Activated naive CD4-positive, alpha-beta T cell (primary cell): ENCODE measurements at places on chromosomes 1 and 21.

GRCh38 chr1:2212532-2213491, 15.3 kb upstream of the SKI start:
- no peak for DNase-seq

DNA sequence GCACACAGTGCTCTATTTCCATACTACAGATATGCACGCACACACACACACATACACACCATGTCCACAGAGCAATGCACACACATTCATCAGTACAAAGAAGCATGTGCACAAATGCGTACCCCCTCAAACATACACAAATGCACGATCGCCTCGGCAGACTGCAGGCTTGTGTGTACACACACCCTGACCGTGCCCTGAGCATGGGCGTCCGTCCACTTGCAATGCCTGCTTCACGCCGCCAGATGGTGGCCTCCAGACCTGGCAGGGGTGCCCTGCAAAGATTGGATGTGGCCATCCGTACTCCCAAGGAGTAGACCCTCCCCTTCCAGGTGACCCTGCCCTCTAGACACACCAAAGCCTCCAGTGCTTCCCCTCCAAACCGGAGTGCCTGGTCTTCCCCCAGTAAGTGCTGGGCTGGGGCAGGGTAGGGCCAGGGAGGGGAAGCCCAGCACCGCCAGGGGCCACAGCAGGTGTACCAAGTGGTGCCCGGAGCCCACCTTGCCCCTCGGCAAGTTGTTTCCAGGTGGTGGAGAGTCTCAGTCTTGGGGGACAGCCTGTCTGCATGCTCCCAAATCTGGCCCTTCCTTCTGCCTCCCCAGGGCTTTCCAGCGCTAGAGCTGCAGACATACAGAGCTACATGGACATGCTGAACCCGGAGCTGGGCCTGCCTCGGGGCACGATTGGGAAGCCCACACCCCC, 20.6 kb downstream of the ESPN start:
- DNase-seq, result no peak

DNA sequence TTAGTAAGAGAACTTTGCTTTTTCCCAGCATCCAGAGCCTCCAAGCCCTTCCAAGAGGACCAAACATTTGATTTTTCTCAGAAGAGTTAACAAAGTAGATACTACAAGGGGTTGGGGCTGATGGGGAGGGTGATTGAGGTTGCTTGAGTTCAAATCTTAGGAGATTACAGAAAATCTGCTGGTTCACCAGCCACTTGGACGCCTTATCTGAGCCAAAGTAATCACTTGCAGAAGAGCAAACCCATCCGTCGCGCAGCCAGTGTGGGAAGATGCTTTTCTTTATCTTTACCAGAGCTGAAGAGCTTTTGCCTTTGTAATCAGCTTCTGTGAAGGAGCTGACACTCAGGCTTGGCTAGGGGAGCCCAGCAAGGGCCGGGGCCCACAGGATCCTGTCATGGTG, 91.9 kb upstream of the CTTNBP2NL start:
- DNase-seq, result no peak

- DNase-seq, result no peak
Measured at GRCh38 chr1:182246783-182247182, 144.8 kb downstream of the GLUL start.

DNA sequence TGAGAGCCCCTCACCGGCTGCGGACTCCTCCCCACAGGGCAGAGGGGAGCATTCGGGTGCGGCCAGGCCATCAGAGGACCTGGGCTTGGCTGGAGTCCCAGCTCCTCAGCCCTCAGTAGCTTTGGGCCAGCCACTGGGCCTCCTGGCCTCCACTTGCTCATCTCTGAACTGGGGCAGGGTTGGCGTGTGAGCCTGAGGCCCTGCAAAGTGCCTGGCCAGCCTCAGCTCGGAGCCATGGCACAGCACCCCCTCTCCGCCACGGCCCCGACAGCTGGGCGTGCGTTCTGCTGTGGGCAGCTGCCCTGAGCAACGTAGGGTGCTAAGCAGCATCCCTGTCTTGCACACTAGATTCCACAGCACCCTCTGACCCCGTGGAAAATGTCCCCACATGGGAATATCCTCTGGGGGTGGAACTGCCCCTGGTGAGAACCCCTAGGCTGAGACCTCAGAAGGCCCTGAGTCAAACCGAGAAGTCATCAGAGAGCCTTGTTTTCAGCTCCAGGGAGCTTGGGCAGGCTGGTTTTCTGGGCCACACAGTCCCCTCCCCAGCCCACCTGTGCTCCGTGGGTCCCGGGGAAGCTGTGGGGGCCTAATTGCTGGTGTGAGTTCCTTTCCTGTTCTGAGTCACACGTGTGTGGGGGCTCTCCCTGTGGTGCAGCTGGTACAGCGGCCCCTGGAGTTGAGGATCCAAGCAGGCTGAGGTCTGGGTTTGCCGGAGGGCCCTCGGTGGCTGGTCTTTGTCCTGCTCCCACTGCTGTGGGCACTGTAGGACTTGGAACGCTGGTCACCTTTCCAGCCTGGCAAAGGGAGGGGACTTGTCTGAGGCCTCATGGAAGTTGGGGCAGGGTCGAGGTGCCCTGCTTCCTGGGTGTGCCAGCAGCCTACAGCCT, 24.5 kb downstream of the TP73 start:
- no peak for DNase-seq

DNA sequence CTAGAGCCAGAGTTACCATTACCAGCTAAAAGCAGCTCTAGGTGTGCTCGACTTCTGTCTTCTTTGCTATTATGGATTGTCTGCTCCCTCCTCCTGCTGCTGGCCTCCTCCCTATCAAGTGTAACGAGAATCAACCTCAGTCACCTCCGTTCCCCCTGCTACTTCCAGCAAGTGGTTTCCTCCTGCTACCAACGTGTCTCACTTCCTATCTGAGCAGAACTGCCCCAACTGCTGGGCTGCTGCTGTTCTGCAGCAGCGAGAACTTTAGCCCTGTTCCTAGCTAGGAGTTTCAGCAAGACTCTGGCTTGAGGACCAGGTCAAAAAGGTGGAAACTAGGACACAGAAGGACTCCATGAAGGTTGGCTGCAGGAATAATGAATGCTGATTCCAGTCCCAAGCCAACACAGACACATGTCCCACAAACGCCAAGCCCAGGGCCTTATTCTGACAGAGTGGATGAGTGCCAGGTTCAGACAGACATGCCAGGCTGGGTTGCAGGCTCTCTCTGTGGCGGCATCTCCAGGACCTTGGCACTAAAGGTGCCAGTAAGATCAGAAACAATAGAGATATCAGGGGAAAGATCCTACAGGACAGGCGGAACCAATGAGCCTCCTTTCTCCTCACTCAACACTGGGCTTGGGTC, 46.9 kb downstream of the CD34 start:
- DNase-seq, result no peak

GRCh38 chr1:41765152-41765551, 153.6 kb downstream of the HIVEP3 start:
- DNase-seq, result no peak

DNA sequence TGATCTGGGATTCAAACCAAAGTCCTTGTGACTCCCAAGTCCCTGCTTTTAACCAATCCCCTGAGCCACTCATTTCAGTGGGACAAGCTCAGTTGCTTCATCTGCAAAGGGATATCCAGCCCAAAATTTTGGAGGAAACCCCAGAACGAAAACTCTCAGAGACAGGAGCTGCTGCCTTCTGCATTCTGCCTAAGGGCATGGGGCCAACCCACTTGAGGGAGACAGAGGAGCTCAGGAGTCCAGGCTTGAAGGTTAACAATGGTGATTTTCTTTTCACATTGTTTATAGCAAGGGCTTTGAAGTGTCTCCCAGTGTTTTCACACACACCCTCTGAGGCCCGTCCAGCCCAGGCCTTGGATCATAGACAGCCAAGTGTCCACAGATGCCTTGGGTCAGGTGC, 148.1 kb upstream of the CTTNBP2NL start:
- DNase-seq, result no peak

DNA sequence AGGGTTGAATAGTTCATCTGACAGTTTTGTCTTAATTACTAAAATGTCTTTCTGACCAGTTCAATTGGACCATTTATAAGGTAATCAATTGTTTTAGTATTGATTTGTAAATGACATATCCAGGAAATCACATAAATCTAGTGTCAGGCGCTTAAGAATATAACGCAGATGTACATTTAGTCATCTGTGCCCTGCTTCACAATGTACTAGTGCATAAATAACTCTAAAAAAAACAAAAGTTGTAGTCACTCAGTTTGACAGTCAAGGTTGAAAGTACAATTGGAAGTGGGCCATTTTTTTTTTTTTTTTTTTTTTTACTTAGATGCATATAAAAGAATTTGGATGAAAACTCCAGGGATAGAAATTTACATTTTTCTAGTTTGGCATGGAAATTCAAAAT, 490.4 kb downstream of the PTPRC start:
- DNase-seq, result no peak

DNA sequence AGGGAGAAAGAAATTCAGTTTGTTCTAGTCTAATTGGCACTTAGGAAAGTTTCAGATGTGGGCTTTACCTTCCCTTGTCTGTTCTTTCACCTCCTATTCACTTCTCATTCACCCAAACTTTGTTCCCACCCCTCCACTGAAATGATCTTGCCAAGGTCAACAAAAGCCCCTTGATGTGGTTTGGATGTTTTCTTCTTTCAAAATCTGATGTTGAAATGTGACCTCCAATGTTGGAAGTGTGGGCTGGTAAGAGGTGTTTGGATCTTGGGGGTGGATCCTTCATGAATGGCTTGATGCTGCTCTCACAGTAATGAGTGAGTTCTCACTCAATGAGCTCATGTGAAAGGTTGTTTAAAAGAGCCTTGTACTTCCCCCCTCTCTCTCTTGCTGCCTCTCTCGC, 379.3 kb downstream of the HHIPL2 start:
- no peak for DNase-seq

- no peak for DNase-seq
Measured at GRCh38 chr1:116693759-116694480, 26.4 kb upstream of the IGSF3 start.

DNA sequence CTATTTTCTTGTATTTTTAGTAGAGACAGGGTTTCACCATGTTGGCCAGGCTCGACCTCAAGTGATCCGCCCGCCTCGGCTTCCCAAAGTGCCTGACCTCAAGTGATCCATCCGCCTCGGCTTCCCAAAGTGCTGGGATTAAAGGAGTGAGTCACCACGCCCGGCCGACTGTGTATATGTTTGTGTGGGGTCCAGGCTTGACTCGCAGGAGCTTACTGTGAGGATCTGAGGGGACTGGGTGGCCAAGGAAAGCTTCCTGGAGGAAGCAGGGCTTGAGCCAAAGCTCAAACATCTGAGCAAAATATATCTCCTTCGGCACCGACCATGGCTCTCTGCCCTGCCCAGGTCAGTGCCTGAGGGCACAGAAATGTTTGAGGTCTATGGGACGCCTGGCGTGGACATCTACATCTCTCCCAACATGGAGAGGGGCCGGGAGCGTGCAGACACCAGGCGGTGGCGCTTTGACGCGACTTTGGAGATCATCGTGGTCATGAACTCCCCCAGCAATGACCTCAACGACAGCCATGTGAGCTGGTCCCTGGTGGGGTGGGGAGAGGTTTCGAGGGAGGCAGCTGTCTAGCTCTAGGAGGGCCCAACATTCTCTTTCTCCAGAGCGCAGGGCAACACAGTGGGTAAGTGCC, 10.5 kb downstream of the PADI3 start:
- DNase-seq, result no peak

DNA sequence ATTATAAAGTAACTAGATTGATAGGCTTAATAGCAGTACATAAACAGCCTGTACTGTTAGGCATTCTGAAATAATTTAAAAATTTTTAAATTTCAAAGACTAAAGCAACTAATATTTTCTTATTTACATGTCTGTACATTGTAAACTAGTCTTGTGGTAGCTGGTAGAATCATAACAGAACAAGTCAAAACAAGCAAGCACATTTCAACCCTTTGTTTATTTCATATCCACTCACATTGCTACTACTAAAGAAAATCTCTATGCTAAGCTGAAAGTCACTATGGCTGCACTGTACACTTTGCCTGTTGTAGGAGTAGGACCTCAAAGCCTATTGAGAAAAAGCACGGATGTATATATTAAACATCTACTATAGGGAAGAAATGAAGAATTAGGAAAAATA, 738.2 kb upstream of the ADGRL4 start:
- DNase-seq, result no peak
